ENCODE measurements at places on chromosomes 7 and 10.

DNA sequence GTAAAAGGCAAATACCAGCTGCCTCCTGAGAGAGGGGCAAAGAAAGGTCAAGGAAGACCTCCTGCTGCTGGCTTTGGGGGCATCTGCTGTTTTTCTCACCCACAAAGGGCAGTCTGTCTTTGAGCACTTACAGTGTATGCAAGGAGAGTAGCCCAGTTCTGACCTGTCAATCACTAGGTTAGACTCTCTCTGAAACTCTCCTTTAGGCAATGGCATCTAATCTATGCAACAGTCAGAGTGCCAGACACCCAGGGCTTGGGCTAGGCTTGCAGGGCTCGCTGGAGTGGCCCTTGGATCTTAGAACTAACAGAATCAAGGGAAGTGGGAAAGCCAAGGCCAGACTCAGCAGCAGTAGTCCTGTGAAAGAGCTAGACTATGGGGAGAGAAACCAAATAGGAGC, 522.9 kb downstream of the NRG3 start:
- no peak for DNase-seq

DNA sequence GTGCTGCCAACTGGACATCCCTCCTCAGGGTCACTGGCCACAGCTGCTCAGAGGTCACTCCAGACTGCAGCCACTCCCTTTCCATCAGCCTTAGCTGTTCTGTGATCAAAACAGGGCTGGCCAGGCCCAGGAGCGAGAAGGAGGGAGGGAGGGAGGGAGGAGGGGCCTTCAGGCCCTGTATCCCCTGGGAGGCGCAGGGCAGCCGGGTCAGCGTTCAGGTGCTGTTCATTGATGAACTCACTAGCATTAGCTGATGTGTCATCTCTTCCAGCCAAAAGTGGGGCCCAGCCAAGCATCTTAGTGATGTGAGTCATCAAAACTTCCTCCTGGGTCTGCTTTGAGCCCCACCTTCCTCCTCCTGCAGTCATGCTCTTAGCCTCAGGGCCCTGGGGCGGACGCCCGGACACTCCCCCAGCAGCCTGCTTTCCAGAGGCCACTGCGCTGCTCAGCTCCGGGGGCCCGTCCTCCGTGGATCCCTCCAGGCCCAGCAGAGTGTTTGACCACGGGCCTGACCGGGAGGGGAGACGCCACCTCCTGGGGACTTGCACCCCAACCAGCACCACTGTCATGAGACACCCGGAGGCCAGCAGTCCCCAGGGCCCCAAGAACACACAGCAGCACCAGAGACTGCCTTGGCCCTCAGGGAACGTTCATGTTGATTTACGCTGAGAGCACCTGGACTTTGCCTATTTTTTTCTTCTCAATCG, 149.2 kb downstream of the PRKAG2 start:
- no peak for DNase-seq

- no peak for DNase-seq
These were observed 265.8 kb downstream of the DNAJB6 start for GRCh38 chr7:157602581-157602980.

- DNase-seq = no peak
These were observed 5.1 kb upstream of the HIPK2 start for GRCh38 chr7:139782932-139783331.

DNA sequence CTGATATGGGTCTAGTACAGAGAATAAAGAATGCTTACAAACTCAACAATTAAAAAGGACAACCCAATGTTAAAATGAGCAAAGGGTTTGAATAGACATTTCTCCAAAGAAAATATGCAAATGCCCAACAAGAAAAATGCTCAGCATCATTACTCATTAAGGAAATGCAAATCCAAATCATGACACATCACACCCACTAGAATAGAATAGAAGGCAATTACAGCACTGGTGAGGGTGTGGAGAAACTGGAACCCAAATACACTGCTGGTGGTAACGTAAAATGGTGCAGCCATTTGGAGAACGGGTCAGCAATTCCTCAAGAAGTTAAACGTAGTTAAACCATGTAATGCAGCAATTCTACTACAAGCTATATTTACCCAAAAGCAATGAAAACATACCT, 53.8 kb downstream of the KDM7A start:
- no peak for DNase-seq

DNA sequence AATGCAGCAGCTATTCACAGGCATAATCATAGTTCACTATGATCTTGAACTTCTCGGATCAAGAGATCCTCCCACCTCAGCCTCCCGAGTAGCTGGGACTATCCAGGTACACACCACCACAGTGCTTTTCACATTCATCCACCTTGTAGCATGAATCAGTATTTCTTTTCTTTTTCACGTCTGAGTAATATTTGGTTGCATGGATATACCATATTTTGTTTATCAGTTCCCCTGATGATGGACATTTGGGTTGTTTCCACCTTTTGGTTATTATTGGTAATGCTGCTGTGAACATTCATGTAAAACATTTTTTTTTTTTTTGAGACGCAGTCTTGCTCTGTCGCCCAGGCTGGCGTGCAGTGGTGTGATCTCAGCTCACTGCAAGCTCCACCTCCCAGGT, 3.6 kb upstream of the TBC1D12 start:
- DNase-seq = no peak

GRCh38 chr10:96305019-96305418, 785 bp downstream of the DNTT start:
- DNase-seq = no peak

All from NCI-H345 (cell line).